ENCODE measurements at places on chromosomes 11 and 22. TPM values are rescaled to one million over a fixed set of nuclear protein-coding genes. Genes with fewer than 3 reads are reported as not detected.

The CCDC88B gene
- 101 TPM for total RNA-seq

The GTSE1 gene
- 30.9 TPM for total RNA-seq

The TRIM29 gene
- not detected for total RNA-seq

- no peak for DNase-seq
Measured at GRCh38 chr11:13073119-13073981, 64.2 kb downstream of the RASSF10 start.

DNA sequence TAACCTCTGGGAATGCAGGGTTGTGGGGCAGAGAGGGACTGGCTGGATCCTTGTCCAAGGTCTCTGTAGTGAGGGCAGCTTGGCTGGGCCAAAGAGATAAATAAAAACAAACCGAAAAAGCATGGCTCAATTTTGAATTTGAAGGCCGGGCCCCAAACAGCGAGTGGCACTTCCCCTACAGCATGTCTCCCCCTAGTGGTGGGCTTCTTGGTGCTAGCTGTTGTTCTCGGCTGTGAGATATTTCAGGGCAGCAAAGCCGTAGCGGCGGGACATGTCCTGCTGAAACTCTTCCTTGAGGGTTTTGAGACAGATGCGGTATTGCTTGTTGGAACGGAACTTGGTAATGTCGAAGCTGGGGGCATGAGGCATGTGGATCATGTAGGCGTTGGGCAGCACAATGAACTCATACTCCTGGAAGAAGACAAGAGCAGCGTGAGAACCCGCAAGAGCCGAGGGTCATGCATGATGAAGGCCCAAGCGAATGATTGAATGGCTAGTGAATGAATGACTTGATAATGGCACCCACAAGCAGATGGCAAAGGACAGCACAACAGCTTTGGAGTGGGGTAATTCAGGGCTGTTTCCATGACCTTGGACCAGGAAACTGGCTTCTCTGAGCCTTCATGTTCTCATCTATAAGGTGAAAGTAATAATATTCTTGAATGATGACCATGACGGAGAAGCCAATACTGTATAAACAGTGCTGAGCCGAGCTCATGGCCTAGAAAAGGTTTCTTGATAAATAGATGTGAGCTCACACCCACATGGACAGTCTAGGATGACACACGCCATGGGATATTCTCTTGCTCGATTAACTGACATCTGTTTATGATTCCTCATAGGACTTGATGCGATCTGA is 216.3 kb upstream of the SYN3 start:
- no peak for DNase-seq

DNA sequence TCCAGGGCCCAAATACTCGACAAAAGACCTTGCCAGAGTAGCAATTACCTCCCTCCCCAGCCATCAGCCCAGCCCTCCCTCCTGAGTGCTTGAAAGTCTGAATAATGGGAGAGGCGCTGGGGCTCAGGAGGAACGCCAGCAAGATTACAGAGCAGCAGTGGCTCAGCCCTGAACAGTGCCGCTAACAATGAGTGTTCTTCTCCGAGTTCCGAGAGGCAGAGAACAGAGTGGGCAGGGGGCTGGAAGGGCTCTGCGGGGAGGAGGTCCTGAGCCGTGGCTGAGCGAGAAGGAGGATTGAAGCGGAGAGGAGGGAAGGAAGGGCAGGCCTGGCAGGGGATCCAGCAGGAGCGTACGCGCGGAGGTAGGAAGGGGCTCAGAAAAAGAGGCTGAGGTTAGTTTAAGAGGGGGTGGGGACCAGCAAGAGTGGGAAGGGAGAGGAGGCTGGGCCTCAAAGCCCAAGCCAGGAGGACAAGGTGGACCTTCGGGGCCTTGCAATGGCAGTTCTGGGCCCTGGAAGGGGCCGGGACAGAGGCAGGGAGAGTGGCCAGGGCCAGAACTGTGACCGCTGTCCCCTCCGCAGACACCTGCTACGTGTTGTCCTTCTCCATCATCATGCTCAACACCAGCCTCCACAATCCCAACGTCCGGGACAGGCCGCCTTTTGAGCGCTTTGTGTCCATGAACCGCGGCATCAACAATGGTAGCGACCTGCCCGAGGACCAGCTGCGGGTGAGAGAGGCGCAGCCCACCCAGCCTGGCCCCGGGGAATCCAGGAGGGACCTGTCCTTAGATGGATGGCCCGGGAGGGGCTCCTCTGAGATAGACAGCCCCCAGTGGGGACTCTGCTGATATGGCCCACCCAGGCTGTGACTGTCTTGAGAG is 20.6 kb downstream of the CYTH4 start:
- no peak for DNase-seq

DNA sequence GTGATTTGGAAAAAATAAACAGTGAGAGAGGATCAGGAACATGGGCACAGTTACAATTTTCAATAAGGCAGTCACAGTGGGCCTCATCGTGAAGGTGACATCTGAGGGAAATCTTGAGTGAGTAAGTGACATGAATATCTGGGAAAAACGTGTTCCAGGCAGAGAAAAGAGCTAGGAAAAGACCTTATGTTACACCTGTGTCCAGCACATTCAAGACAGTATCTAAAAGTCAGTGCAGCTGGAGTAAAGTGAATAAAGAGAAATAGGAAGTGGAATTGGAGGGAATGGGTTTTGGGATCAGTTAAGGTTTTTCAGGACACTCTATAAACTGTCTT is 827.5 kb upstream of the FAT3 start:
- DNase-seq, result no peak
